ENCODE measurements at places on chromosomes 3 and 15.
A peak's percentile ranks its signal among the peaks of the same experiment; 100 is the strongest.

DNA sequence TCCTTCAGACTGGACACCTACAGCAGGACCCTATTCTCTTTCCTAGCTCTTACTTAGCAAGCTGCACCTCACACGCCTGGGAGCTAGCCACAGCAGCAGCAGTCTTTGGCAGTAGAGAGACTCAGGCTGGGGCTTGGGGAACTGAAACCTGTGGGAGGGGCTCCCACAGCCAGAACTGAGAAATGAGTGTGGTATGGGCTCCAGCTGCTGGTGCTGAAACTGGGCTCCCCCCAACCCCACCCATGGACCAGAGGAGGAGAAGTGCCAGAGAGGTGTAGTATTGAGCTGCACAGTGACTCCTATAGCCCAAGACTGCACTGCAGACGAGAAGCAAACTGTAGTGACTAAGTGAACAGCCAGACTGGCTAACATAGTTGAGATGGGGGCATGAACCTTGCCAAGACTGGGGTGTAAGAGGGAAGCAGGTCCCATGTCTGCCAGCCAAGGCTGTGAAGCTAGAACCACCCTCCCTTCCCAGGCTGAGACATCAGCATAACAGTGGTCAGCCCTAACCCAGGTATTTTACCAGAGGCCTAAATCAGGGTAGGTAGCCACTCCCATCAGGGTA lies 62.5 kb downstream of the MYO5A start:
- DNase-seq: no peak

DNA sequence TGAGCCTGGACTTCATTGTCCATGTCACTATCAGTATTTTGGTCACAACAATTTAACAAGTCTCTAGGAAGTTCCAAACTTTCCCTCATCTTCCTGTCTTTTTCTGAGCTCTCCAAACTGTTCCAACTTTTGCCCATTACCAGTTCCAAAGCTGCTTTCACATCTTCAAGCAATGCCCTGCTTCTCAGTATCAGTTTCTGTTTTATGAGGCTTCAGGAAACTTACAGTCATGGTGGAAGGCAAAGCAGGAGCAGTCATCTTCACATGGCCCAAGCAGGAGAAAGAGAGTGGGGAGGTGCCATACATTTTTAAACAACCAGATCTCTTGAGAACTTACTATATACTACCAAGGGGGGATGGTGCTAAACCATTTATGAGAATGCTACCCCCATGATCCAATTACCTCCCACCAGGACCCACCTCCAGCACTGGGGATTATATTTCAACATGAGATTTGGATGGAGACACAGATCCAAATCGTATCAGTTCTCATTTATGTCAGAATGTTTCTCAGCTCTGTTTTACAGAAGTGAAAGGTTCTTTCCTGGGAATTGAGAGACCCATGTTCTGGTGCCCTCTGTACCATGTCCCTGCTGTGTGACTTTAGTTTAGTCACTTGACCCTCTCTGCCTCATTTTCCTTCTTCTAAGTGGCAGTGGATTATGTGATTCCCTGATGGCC lies 169.7 kb downstream of the PLCL2 start:
- no peak for DNase-seq

DNA sequence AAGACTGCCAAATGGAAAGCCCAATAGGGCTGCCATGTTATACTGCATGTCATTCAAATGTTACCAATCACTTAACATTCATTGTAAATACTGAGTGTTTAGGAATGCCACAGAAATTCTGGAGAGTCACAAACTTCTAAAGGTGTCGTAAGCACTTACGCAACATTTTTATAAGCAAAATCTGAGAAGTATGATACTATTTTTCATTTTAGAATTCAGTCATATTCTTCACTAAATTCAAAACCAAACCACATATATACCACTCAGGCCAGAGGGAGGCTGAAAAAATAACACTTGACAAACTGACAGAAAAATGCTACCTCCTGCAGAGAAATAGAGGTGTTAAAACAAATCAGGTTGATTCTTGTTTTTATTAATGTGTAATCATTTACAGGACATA lies 89.8 kb downstream of the THBS1 start:
- DNase-seq: no peak

DNA sequence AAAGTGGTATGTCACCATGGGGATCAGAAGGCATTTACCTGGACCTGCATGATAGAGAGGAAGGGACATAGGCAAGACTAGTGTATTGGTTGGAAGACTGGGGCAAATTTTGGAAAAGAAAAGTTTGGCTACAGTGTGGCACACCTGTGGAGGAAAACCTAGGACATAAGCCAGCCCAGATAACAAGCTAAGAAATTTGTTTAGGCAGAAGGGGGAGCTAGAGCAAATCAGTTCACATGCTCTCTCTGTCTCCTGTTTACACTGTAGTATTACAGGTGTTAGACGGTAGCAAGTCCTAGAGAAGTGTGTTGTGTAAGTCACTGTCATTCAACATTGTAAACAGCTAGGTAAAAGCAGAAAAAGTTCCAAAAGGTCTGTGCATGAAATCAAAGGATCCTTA lies 11.9 kb upstream of the ALDH1A2 start:
- no peak for DNase-seq

GRCh38 chr3:74613060-74613459 lies 1.4 kb downstream of the CNTN3 start:
- DNase-seq: peak; percentile 56

Measured in fibroblast of skin of left quadriceps (primary cell).